ENCODE measurements at places on chromosomes 2 and 18.

DNA sequence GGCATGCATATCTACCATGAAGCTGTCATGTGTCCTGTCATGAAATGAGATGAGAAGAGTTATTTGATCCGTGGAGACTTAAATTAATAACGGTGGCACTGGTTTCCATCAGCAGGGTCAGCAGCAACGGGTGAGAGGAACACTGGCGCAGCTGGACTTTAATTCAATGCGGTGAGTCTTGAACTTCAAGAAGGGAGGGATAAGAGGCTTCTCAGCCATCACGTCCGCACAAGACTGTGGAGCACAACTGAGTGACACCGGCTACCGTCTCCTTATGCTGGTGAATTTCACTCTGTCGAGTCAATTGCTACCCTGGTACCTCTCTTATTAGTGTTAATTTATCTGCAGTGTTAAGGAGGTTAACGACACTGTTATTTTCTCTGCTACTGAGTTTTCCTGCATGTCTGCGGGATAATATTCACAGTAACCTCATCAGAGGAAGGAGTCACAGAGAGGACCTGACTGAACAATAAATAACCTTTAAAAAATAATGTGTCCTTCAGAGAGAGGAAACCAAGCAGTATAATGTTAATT, 236.8 kb downstream of the EPHA4 start:
- no peak for DNase-seq

GRCh38 chr2:44560352-44560751, 198.6 kb downstream of the CAMKMT start:
- no peak for DNase-seq

GRCh38 chr18:63553081-63553480, 10.9 kb downstream of the SERPINB12 start:
- DNase-seq = peak; percentile 60

DNA sequence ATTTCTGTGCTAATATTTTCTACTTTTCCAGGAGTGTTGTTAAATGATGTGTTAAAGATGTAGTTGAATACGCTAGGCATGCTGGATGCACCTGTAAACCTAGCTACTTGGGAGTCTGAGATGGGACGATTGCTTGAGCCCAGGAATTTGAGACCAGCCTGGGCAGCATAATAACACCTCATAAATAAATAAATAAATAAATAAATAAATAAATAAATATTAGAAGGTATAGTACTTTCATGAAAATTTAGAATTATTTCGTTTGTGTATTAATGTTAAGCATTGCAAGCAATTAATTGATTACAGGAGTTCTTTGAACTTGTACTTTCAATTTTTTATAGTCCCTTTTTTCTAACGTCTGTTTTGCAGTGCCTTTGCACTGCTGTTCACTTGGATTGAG, 137.2 kb downstream of the ATP9B start:
- DNase-seq = no peak

- no peak for DNase-seq
Observed at GRCh38 chr2:2974982-2975381, 402.6 kb downstream of the EIPR1 start.

DNA sequence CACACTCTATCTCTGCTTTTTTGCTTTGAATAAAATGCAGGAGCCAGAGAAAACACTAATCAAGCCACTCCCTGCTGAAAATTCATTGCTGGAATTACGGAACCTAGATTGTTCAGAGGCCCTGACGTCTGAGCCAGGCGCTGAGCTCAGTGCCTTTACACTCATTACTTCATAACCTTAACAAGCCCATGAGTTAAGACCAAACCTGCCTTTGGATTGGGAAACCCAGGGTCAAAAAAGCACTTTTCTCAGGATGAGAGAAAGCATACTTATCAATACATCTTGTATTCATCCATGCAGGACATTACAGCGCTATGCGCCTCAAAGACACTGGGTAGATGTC, 762 bp downstream of the INO80C start:
- DNase-seq = no peak

DNA sequence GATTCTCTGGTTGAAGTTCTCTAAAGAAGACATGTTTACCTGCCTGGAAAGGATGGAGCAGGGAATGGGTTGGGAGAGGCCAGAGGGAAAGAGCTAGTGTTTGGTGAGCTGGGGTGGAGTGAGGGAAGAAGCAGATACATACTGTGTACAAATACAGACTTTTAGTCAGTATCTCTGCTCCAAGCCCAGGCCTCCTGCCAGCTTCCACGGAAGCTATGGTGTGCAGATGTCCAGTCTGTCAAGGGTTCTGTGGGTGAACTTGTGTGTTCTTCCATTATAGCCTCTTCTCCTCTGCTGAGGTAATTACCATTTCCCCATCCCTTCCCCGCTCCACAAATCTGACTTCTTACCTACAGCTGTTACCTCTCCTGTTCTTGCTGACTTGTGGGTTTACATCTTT, 208.6 kb downstream of the HRH4 start:
- DNase-seq = no peak

DNA sequence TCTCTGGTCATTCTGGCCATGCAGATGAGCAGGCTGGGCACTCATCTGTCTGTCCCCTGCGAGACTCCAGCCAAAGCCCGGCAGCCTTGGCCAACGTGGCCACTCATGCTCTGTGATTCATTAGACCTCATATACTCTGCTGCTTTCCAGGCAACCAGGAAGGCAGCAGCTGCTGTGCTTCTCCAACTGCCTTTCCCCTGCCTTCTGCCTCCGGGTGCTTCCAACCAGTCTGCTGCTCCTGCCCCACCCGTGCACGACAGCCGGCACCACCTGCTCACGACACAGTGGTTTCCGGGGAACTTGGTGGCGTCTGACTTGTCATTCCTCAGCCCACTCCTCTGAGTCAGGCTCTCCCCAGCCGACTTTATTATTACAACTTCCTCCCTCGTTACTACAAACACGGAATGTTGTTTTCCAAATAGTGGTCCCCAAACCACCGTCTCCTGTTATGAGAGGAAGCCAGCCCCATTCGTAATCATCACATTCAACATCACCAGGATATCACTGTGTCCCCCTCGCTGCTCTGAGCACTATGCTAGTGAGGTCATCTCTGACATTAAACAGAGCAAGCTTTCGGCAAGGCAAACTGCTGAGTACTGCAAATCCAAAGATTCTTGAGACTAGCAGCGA, 392.4 kb downstream of the ALK start:
- DNase-seq = peak; percentile 95

DNA sequence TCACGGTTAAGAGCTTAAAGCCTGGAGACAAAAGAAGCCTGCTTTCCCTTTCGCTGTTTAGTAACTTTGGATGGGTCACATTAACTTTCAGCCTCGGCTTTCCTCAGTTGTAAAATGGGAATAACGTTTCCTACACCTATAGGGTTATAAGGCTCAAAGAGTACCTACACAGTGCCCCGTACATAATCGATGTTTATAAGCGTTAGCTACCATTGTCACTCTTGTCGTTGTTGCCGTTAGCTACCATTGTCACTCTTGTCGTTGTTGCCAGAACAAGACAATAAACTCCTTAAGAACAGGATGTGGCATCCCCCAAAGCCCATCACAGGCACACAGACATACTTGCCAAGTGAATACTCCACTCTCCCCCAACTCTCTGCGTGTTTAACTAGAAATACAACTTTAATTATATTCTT, 901 bp upstream of the MFSD6 start:
- DNase-seq = peak; percentile 38

GRCh38 chr2:33022989-33023727, 76.4 kb downstream of the LTBP1 start:
- DNase-seq = peak; percentile 95

DNA sequence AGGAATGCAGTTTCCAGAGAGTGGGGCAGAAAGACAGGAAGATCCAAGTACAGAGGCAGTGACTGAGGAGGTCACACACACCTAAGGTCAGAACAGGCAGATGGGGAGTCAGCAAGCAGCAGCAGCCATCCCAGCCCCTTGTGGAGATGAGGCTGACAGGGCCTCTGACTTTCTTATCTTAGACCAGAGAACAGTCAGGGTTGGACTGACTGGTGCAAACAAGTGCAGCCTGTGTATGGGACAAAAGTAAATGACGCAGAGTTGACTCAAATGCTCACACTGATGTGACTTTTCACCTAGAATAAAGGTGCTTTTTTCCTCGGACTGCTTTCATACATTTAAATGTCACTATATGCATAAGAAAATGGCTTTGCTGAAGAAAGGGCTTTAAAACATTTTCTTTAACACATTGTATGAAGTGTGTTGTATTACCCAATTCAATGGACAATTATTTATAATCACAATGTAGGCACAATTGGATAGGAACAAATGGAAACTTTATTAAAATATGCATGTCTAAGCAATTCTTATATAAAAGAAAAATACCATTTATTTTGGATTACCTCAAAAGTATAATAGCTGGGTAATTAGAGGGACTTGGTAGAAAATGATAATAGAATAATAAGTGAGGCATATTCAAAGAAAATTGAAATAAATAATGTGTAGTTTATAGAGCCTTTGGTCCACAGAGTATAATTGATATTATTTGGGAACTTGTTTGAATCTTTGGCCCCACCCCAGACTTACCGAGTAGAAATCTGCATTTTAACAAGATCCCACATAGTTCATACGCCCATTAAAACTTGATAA, 1321.5 kb upstream of the CELF4 start:
- DNase-seq = no peak

DNA sequence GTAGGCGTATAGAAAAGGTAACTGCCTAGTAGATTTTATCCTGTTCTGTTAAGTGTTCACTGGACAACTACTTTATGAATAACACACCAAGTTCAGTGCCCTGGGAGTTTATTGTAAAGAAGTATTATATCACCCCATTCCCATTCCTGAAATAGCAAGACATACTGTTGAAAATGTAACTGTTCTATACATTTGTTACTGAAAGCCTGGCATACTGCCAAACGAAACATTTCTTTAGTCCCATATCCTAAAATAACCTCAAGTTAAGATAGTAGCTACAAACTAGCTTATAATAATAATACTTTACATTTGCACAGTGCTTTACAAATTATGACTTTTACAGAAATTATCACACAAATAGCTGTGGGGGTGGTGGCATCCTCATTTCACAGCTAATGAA, 25.1 kb downstream of the SPDYA start:
- no peak for DNase-seq

DNA sequence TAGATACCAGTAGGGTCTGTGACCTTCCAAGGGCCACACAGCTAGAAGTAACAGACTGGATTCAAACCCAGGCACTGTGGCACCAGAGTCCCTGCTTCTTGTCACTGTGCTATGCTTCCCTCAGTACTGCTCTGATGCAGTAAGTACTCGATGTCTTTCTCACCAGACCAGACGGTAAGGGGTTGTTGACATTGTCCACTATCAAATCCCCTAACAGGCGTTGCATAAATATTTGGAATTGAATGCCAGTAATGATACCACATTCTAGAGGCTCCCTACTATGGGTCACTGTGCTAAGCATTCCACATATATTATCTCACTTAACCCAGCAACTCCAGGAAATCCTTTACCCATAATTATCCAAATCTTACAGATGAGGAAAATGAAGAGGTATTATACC, 223.1 kb downstream of the C1D start:
- no peak for DNase-seq

- DNase-seq = no peak
Observed at GRCh38 chr2:4101936-4102335, 398.6 kb downstream of the DCDC2C start.

GRCh38 chr2:209878701-209879100, 107.1 kb downstream of the UNC80 start:
- no peak for DNase-seq

DNA sequence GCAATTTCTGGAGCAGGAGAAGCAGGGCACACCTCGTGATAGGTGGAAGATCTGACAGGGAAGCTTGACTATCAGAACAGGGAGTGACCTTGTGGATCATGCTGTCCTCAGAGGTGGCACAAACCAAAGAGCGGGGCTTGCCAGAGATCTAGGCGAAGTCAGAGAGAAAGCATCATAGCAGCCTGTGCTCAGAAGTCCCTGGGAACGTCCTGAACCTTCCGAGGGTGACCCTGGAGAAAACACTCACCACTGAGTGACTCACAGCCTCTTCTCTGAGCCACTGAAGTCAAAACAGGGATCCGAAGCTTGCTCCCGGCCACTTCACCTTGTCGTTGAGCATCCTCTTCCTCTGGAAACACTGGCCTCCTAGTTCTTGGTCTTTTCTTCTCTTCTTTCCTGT, 56.7 kb downstream of the IL1R2 start:
- no peak for DNase-seq

DNA sequence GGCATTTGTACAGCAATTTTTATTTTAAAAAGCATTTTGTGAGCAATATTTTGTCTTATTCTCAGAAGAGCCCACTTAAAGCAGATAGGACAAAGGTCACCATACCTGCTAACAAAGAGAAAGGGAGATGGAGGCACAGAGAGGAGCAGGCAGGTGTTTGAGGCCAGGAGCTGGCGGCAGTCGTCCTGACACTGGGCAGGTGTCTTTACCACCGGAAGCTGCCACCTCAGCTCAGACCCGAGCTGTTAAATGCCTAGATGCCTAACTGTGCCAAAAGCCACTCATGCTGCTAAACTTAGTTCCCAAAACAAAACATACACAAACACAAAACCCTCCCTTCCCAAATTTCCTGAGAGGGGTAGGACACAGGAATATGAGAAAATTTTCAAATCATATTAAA, 120.9 kb downstream of the CNTNAP5 start:
- DNase-seq = no peak

DNA sequence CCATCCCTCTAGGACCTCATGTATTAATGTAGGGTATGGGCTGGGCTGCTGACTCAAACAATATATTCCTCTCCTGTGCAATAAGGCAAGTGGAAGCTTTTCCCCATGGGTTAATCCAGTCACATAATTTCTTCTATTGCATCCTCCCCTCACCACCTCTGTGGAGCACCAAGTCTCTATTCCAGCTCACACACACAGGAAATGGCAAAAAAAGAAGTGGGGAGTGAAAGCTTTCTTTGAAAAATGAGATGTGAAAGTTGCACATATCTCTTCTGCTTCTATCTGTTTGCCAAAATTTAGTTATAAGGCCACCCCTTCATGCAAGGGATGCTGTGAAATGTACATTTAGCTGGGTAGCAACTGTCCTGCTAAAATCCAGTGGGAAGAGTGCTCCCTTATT, 121.3 kb downstream of the CDC42EP3 start:
- DNase-seq = no peak

- DNase-seq = no peak
Observed at GRCh38 chr2:182625814-182626213, 90.2 kb upstream of the DNAJC10 start.

- no peak for DNase-seq
Observed at GRCh38 chr18:13619505-13620205, 106.7 kb downstream of the FAM210A start.

DNA sequence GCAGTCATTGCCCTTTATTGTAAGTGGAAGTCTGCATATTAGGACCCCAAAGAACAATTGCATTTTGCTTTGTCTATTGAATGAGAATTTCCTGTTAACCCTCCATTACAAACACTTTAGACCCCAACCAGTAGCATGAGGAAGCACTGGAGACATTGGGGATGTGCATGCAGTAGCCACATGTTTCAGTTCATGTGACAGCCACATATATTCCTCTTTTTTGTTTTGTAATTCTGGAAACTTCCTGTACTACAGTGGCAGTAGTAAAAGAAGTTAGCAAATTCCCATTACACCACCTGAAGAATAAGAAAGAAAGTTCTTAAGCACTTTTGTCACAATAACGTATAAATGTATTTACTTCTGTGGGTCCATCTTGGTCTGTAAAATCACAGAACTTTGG, 281.1 kb upstream of the SLC14A2 start:
- peak; percentile 11 for DNase-seq

GRCh38 chr18:10798727-10799550, 273.1 kb downstream of the NAPG start:
- DNase-seq = no peak

GRCh38 chr2:66576561-66577320, 141.8 kb downstream of the MEIS1 start:
- no peak for DNase-seq

Measured in common myeloid progenitor, CD34-positive (primary cell).